ENCODE measurements at places on chromosomes 12 and 14.

DNA sequence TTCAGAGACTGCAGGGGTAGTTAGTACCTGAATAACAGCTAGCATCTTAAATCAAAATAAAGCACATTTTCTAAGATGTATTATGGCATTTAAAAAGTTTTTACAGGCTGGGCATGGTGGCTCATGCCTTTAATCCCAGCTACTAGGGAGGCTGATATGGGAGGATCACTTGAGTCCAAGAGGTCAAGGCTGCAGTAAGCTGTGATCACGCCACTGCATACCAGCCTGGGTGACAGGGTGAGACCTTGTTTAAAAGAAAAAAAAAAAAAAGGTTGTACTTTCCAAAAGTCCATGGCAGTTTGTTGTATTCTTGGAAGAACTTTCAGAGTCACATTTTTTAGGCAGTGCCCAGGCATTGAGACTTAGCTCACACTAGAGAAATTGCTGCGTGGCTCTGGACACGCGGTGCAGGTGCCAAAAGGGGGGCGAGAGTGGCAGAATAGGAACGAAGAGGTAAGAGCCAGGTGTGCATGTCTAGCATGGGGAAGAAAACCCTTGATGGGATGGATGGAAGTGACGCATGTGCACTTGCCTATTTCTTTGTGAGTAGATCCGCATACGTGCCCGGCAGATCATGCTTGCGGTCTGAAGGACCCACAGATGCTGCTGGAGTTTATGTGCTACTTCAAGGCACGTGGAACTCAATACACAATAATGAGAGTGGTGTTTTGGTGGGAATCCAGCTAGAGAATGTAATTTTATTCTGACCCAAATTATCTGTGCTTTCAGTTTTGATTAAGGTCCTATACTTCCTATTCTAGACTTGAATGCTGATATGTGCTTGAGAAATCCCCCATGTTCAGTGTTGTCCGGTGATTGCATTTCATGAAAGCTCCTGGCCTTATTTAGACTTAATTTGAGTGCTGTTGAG, 11.9 kb downstream of the ANKRD13A start:
- no peaks in the 10 kb centered on the region for H3K27me3 ChIP-seq
- no peak for DNase-seq
- no peak overlapping the region for H3K27ac ChIP-seq
- H3K4me1 ChIP-seq: no peaks in the 10 kb centered on the region
- H3K4me3 ChIP-seq: no peak overlapping the region

GRCh38 chr12:127052511-127053232, 1214.3 kb upstream of the TMEM132C start:
- no peaks in the 10 kb centered on the region for H3K36me3 ChIP-seq
- H3K27me3 ChIP-seq: no peaks in the 10 kb centered on the region
- no peak overlapping the region for H3K4me3 ChIP-seq
- no peak for DNase-seq

DNA sequence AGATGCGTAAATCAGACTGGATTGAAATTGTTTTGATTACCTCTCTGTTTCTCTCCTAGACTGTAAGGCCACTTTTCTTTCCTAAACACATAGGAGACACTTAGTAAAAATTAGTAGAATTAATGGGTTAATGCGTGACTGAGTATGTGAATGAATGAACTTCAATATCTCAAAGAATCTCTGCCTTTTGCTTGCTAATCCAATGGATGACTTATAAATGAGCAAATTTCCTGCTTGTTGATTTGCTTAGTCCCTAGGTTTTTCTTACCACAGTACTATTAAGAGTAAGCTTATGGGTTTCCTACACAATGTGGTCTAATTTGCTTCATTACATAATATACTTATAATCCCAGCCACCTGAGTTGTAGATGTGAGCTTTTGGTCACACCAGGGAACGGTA, 164.1 kb downstream of the SRGAP1 start:
- H3K4me3 ChIP-seq: no peak overlapping the region
- H3K4me1 ChIP-seq: peaks cover 30% of the 10 kb centered on the region
- no peak for DNase-seq
- H3K27ac ChIP-seq: no peak overlapping the region
- H3K36me3 ChIP-seq: peaks cover 1% of the 10 kb centered on the region
- no peaks in the 10 kb centered on the region for H3K27me3 ChIP-seq

DNA sequence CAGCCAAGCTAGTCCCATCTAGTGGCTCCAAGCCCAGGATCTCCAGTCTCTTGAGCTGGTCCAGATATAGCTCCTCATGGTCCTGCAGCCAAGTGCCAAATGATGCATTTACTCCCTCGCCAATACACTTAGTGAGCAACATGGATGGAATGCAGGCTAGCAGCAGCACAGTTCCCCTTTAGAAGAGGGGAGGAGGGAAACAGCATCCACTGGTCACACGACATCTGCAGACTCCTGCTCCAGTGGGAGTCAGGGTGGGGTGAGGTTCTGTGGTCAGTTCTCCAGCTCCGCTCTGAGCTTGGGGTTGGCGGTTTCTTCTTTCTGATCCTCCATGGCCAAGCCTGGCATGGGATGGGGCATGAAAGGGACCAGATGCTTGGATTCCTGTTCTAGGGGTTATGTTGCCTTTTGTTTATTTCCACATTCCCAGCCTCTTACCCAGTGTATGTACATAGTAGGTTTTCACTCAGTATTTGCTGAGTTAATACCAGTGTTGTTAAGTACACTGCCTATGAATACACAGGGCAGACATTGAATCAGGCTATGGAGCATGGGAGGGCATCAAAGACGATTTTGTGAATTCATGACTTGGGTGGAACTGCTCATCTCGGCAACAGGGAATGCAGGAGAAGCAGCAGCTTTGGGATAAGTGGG, 57.3 kb downstream of the GALNT16 start:
- peak overlapping the region; percentile 83 for H3K27ac ChIP-seq
- DNase-seq: peak; percentile 89
- no peaks in the 10 kb centered on the region for H3K27me3 ChIP-seq
- H3K4me1 ChIP-seq: peaks cover 34% of the 10 kb centered on the region

- DNase-seq: no peak
- H3K27ac ChIP-seq: no peak overlapping the region
- H3K27me3 ChIP-seq: no peaks in the 10 kb centered on the region
- peaks cover 39% of the 10 kb centered on the region for H3K4me1 ChIP-seq
- no peaks in the 10 kb centered on the region for H3K36me3 ChIP-seq
Measured at GRCh38 chr12:124632519-124632984, 65.1 kb upstream of the NCOR2 start.

DNA sequence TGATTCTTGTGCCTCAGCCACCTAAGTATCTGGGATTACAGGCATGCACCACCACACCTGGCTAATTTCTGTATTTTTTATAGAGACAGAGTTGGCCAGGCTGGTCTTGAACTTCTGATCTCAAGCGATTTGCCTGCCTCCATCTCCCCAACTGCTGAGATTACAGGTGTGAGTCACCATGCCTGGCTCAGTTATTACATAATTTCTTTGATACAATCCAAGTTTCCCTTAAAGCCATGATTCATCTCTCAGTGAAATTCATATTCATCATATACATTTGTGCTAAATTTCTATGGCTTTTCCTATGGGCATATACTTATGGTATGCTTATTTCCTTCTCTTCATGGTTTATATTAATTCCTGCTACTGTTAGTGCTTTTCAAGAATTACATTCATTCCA, 29.1 kb upstream of the PZP start:
- no peak overlapping the region for H3K27ac ChIP-seq
- no peak overlapping the region for H3K4me3 ChIP-seq
- H3K36me3 ChIP-seq: no peaks in the 10 kb centered on the region
- peaks cover 4% of the 10 kb centered on the region for H3K27me3 ChIP-seq
